ENCODE measurements at places on chromosomes 1 and 21.
A peak's percentile ranks its signal among the peaks of the same experiment; 100 is the strongest.

- no peak for DNase-seq
- H3K27ac ChIP-seq = no peak overlapping the region
- no peaks in the 10 kb centered on the region for H3K36me3 ChIP-seq
- H3K4me3 ChIP-seq = no peak overlapping the region
These were observed 273.8 kb upstream of the DUSP10 start for GRCh38 chr1:222015686-222016085.

GRCh38 chr1:113542221-113542701 is 151.9 kb downstream of the MAGI3 start:
- peaks cover 2% of the 10 kb centered on the region for H3K4me1 ChIP-seq
- H3K27me3 ChIP-seq = no peaks in the 10 kb centered on the region
- DNase-seq = peak; percentile 93

DNA sequence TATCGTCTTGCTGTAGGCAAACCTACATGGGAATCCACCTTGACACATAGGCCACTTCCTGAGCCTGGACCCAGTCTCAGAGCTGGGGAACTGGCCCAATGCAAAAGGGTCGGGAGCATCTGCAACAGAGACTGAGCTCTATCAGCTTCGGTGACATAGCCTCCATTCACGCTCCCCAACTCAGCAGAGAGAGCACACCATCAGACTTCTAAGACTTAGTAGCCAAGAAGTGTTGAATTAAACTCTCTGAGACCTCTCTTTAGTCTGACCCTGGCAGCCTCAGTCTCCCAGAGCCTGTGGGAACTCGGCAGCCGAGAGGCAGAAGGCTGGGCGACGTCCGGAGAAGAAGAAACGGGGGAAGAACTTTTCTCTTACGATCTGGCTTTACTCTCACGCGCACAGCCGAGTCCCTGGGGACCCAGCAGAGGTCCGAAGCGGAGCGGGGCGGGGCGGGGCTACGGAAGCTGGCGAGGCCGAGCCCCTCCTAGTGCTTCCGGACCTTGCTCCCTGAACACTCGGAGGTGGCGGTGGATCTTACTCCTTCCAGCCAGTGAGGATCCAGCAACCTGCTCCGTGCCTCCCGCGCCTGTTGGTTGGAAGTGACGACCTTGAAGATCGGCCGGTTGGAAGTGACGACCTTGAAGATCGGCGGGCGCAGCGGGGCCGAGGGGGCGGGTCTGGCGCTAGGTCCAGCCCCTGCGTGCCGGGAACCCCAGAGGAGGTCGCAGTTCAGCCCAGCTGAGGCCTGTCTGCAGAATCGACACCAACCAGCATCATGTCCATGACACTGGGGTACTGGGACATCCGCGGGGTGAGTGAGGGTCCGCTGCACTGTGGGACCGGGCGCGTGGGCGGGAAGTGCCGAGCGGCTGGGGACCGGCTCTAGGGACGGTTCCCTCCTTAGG is at the start of gene GSTM4:
Gene GSTM4, plus strand, starts transcription at position 485 of the 905 bp plus-strand sequence. Its CDS starts 291 bp downstream, at position 776.
- peaks cover 12% of the 10 kb centered on the region for H3K27me3 ChIP-seq
- peak within 1 kb of the TSS; percentile 24 for H3K27ac ChIP-seq
- DNase-seq = peak; percentile 90
- H3K36me3 ChIP-seq = no peaks in the 10 kb centered on the region
- H3K4me1 ChIP-seq = peaks cover 29% of the 10 kb centered on the region

GRCh38 chr1:76292418-76293184 is 218.1 kb downstream of the ST6GALNAC3 start:
- no peak for DNase-seq
- peaks cover 10% of the 10 kb centered on the region for H3K4me1 ChIP-seq
- H3K27ac ChIP-seq = peak overlapping the region; percentile 61

- no peaks in the 10 kb centered on the region for H3K4me1 ChIP-seq
- H3K36me3 ChIP-seq = no peaks in the 10 kb centered on the region
- peaks cover 78% of the 10 kb centered on the region for H3K27me3 ChIP-seq
These were observed 94.2 kb downstream of the PAX7 start for GRCh38 chr1:18724801-18725200.

- H3K4me3 ChIP-seq = no peak overlapping the region
- DNase-seq = no peak
- no peak overlapping the region for H3K27ac ChIP-seq
- H3K4me1 ChIP-seq = peaks cover 4% of the 10 kb centered on the region
These were observed 149.7 kb downstream of the GREM2 start for GRCh38 chr1:240462277-240462676.

DNA sequence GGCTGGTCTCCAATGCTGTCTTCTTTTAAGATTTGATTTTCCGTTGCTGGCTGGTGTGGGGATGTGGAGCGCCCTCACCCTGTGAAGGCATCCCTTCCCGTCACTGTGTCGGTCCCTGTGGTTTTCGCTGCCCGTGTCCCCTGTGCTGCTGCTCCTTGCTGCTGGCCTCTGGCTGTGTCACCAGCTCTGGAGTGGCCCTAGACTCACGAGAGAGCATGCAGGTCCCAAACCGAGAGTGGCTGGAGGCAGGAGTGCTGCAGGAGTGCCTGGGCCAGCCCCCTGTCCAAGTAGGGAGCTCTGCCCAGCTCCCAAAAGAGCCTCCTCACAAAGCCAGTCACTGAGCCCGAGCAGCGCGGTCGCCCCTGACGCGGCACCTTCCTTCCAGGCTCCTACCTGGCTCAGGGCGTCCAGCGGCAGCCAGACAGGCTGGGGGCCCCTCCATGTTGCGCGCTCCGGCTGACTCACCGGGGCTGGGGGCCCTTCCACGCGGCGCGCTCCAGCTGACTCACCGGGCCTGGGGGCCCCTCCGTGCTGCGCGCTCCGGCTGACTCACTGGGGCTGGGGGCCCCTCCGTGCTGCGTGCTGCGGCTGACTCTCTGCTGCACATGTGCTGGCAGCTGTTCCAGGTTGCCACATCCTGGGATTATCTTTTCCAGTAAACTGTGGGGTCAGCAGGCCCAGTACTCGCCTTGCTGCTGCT is 106.7 kb upstream of the COL6A1 start:
- no peak overlapping the region for H3K4me3 ChIP-seq
- peak overlapping the region; percentile 93 for H3K27ac ChIP-seq
- H3K36me3 ChIP-seq = no peaks in the 10 kb centered on the region
- H3K4me1 ChIP-seq = peaks cover 61% of the 10 kb centered on the region
- DNase-seq = peak; percentile 98

- no peak overlapping the region for H3K27ac ChIP-seq
- no peak overlapping the region for H3K4me3 ChIP-seq
- H3K27me3 ChIP-seq = no peaks in the 10 kb centered on the region
- no peak for DNase-seq
- H3K4me1 ChIP-seq = peaks cover 7% of the 10 kb centered on the region
These were observed 22.5 kb downstream of the INTS3 start for GRCh38 chr1:153750026-153750995.

DNA sequence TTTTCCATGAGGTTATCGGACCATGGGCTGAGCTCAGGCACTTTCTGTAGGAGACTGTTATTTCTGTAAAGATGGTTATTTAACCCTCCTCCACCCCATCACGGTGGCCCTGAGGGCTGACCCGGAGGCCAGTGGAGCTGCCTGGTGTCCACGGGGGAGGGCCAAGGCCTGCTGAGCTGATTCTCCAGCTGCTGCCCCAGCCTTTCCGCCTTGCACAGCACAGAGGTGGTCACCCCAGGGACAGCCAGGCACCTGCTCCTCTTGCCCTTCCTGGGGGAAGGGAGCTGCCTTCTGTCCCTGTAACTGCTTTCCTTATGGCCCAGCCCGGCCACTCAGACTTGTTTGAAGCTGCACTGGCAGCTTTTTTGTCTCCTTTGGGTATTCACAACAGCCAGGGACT is 2.6 kb upstream of the CCDC28B start:
- no peaks in the 10 kb centered on the region for H3K27me3 ChIP-seq
- peaks cover 58% of the 10 kb centered on the region for H3K36me3 ChIP-seq
- DNase-seq = no peak
- no peak overlapping the region for H3K27ac ChIP-seq

- H3K27ac ChIP-seq = peak overlapping the region; percentile 76
- no peaks in the 10 kb centered on the region for H3K36me3 ChIP-seq
- H3K27me3 ChIP-seq = no peaks in the 10 kb centered on the region
- no peak overlapping the region for H3K4me3 ChIP-seq
- peaks cover 14% of the 10 kb centered on the region for H3K4me1 ChIP-seq
These were observed 56.7 kb downstream of the PTPN14 start for GRCh38 chr1:214494706-214495105.

GRCh38 chr1:246459221-246459620 is 47.9 kb downstream of the SMYD3 start:
- H3K27ac ChIP-seq = no peak overlapping the region
- no peaks in the 10 kb centered on the region for H3K36me3 ChIP-seq
- H3K4me3 ChIP-seq = no peak overlapping the region
- DNase-seq = no peak
- no peaks in the 10 kb centered on the region for H3K4me1 ChIP-seq
- no peaks in the 10 kb centered on the region for H3K27me3 ChIP-seq

DNA sequence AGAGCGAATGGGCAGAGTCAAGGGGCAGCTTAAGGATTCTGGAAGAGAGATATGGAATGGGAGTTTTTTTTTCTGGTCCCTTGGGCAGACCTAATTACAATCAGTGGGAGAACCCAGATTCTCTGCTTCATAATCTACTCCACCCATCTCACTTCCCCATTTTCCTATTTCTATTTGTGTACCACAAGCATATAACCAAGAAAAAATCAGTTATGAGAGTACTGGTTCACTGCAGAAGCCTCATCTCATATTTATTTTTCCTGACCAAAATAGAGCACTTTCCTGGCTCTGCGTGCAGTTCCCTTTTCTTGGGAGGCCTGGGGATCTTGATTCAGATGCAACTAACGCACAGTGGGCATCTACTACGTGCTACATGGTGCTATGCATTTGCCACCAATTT is 82.2 kb upstream of the SLFNL1 start:
- H3K4me1 ChIP-seq = no peaks in the 10 kb centered on the region
- H3K27me3 ChIP-seq = peaks cover 5% of the 10 kb centered on the region
- DNase-seq = no peak
- no peak overlapping the region for H3K4me3 ChIP-seq
- H3K36me3 ChIP-seq = no peaks in the 10 kb centered on the region

DNA sequence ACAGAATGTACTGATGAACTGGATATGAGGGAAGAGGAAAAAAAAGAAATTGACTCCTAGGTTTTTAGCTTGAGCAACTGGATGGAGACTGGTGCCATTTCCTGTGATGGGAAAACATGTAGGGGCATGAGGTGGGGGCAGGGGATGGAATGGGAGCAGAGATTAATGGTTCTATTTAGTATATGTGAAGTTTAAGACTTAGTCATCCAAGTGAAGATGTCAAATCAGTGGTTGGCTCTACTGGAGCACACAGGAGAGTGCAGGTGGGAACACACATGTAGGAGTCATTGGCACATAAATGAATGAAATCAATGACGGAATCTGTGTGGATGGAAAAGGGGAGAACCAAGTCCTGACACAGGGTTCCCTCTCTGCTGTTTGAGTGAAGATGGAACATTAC is 224.4 kb upstream of the COA6 start:
- H3K27me3 ChIP-seq = no peaks in the 10 kb centered on the region
- no peaks in the 10 kb centered on the region for H3K4me1 ChIP-seq
- H3K4me3 ChIP-seq = no peak overlapping the region
- H3K27ac ChIP-seq = no peak overlapping the region

DNA sequence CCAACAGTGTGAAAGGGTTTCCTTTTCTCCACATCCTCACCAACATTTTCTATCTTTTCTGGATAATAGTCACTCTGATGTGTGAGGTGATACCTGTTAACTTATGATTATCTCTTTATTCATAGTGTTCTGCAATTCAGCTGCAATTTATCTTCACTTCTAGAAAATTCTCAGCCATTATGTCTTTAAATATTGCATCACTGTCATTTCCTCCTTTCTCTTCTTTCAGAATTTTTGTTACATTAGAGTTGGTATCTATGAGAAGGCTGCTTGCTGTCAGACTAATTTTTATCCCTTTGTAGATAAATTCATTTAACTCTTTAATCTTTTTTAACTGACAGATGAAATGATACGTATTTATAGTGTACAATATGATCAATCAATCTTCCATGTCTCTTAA is 30.5 kb upstream of the ATF3 start:
- no peak overlapping the region for H3K27ac ChIP-seq
- no peak for DNase-seq
- no peaks in the 10 kb centered on the region for H3K36me3 ChIP-seq
- H3K27me3 ChIP-seq = no peaks in the 10 kb centered on the region
- H3K4me3 ChIP-seq = no peak overlapping the region

DNA sequence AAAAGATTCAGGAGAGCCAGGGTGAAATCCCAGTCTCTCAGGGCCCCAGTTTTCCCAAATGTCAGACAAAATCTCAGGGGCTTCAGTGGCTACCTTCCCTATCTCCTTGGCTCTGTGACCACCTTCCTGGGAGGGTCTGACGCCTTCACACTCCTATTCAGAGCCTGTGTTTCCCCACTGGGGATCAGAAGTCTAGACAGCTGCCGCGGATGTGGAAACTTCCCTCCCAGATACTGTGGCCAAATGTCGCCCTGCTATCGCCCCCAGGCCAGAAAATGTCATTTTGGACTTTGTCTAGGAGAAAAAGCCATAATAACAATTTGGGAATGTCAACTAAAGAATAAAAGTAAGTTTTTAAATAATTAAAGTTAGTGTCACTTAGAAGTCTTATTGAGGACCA is 15.9 kb downstream of the A3GALT2 start:
- no peak overlapping the region for H3K27ac ChIP-seq
- H3K4me1 ChIP-seq = peaks cover 25% of the 10 kb centered on the region
- H3K27me3 ChIP-seq = no peaks in the 10 kb centered on the region
- DNase-seq = no peak
- H3K36me3 ChIP-seq = peaks cover 28% of the 10 kb centered on the region

DNA sequence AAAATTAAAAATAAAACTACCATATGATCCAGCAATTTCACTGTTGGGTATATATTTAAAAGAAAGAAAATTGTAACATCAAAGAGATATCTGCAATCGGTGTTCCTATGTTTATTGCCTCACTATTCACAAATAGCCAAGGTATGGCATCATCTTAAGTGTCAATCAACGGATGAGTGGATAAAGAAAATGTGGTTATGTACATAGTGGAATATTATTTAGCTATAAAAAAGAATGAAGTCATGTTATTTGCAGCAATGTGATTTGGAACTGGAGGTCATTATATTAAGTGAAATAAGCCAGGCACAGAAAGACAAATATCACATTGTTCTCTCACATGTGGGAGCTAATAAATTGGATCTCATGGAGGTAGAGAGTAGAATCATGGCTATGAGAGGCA is 76.3 kb downstream of the RD3 start:
- H3K4me3 ChIP-seq = no peak overlapping the region
- H3K4me1 ChIP-seq = peaks cover 5% of the 10 kb centered on the region
- no peak for DNase-seq
- no peak overlapping the region for H3K27ac ChIP-seq

- H3K27me3 ChIP-seq = no peaks in the 10 kb centered on the region
- H3K27ac ChIP-seq = no peak overlapping the region
- H3K36me3 ChIP-seq = no peaks in the 10 kb centered on the region
- H3K4me3 ChIP-seq = no peak overlapping the region
- DNase-seq = peak; percentile 47
These were observed 219.2 kb downstream of the RERE start for GRCh38 chr1:8598060-8598724.
